Eye (tissue), 1 donor: ENCODE measurements at places on chromosomes 5 and 9.

DNA sequence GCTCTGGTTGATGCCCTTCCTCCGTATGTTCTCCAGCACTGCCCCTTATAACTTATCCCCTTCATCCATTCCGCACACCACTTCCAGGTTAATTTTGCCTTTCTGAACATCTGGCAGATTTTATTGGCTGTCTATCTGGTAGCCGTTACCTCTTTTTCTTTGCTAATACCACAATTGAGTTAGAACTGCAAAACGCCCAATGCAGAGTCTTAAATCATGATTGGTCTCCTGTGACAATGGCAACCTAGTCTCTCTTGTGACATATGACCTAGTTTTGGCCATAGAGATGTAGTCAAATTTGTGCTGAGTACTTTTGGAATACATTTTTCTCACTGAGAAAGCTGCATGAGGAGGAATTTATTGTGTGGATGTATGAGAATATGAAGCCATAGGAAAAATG is 365.7 kb upstream of the PRR16 start:
- DNase-seq: peak; percentile 8

- no peak for DNase-seq
Measured at GRCh38 chr9:113380869-113381378, 4.1 kb upstream of the HDHD3 start.

DNA sequence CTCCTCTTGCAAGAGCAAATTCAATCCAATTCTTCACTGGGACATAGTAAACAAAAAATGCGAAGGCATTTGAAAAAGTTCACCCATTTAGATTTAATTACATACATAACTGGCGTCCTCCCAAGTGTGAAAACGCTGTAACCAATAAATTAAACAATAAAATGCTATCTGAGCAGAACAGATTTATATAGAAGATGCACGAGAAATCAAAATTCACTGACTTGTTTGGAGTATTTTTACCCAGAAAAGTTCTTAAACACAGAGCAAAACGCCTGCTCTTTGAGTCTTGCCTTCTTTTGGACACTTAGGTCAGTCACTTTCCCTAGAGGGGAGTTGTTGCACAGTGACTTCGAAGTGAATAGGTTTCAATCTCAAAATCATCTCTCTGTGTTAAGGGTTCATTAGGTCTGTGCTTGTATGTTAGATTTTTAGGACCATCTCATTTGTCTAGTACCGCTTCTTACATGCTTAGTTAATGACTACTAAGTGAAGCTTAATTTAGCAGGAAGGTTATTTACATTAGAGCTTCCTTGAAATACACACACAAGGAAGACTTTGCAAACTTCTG is 1.9 kb downstream of the ALDH1A1 start:
- peak; percentile 48 for DNase-seq

GRCh38 chr9:127783111-127784008 is 2.5 kb upstream of the CDK9 start:
- DNase-seq: no peak

GRCh38 chr5:14171046-14171445 is 27.9 kb downstream of the TRIO start:
- DNase-seq: no peak

DNA sequence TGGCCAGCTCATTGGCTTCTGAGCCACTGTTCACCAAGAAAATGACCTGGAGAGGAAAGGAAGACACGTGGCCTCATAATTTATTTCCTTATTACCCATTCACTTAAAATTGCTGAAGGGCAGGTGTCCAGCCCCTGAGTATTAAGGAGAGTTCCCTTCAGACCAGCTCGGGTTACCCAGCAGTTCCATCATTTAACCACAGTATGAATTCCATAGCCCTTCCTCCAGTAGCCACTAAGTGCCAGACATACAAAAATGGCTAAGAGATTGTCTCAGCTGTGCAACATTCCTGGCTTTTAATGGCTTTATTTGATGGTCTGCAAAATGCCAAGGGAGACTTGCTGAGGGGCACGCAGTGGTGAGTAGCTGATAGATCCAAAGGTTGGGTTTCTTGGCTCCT is 12.5 kb downstream of the AGXT2 start:
- no peak for DNase-seq
